AG08395 (cell line): ENCODE measurements at places on chromosomes 12 and 14.
A peak's percentile ranks its signal among the peaks of the same experiment; 100 is the strongest.

GRCh38 chr14:37036669-37037341, 135.6 kb downstream of the SLC25A21 start:
- DNase-seq: peak; percentile 6

DNA sequence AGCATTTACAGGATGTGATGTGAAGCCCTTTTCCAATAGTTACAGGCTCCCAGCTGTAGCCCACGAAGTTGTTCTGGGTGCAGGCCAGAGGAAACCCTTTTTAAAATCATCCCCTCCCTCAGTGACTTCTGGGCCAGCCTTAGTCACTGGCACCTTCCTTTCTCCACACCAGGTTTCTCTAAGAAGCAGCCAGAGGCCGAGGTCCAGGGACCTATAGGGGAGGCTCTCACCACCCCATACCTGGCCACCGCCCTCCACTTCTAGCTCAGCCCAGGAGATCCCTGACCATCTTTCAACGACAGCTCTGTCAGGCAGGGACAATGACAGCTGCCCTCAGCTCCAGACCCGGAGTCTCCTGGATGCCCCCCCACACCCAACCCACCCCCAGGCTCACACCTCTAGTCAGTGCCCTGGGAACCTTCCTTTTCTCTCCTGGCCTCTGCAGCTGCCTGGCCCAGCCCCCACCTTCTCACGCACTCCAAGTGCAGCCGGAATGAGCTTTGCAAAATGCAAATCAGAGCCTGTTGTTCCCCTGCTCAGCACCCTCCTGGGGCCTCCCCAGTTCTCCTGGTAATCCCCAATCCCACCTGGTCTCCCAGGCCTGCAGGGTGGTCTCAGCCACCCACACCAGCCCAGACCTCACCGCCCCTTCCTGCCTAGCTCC, 46.7 kb downstream of the TESC start:
- DNase-seq: no peak

DNA sequence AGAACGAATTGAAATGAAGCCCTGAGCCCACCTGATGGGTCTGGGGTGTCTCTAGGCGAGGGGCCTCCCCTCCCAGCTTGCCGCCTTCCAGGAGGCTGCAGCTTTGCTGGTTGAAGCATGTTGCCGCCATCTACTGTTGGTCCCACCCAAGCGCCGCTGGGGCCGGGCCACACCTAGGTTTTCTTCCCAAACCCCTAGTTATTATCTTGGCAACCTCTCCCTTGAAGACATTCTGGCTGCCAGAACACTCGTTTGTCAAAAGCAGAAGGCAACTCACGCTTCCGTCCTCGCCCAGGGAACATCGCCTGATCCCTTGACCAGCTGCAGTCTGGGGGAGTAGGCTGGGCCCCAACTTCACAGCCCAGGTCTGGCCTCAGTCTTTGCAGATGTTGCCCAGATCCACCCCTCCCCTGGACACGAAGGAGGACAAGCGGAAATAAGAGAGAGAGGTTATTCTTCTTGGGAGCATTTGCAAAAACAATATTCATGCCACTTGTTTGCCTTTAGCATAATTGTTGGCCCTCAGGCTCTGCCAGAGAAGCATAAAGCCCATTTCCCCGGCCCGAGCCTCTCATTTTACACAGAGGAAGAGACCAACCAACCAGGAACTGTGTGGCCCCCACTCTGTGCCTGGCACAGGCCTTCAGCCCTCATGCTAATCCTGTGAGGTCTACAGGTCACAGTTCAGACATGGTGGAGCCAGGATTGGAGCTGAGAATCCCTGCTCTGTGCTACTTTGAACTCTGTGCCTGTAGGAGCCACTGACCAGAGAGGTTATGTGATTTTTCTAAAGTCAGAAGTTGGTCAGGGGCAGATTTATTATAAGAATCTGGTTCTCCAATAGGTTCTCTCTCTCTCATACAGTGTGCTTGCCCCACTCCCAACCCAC, 6.8 kb downstream of the EMP1 start:
- peak; percentile 54 for DNase-seq

- no peak for DNase-seq
Observed at GRCh38 chr12:14261861-14262260, 103.6 kb upstream of the ATF7IP start.

GRCh38 chr12:70823182-70823976, 97.2 kb downstream of the PTPRR start:
- no peak for DNase-seq

DNA sequence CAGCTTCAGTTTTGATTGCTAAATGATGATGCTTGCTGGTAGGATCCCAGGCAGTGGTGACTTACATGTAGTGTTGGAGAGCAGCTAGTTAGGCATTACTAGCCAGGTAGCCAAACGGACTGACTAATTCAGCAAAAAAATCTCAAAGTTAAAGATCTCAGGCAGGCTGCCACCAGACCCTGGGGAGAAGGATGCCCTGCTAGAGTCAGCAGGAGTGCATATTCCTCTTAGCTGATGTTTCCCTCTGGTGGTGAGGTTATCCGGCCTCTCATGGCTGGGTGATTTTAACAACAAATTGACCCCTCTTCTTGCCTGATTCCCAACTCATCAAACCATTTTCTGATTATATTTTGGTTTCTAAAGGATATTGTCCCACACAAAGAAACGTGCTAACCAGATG, 2.8 kb downstream of the EFS start:
- DNase-seq: peak; percentile 35

DNA sequence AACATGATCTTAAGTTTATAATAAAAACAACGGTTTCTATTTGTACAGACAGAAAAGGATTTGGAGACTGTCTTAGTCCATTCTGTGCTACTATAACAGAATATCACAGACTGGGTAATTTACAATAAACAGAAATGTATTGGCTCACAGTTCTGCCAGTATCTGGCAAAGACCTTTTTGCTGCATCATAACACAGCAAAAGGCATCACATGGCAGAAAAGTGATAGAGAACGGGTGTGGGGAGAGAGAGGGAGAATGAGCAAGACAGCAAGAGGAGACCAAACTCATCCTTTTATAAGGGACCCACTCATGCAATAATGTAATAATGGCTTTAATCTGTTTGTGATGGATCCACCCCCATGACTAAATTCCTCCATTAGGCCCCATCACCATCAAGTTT, 17.0 kb upstream of the NUDT4 start:
- DNase-seq: no peak

- DNase-seq: peak; percentile 48
Observed at GRCh38 chr14:90274808-90275457, 18.6 kb downstream of the PSMC1 start.

DNA sequence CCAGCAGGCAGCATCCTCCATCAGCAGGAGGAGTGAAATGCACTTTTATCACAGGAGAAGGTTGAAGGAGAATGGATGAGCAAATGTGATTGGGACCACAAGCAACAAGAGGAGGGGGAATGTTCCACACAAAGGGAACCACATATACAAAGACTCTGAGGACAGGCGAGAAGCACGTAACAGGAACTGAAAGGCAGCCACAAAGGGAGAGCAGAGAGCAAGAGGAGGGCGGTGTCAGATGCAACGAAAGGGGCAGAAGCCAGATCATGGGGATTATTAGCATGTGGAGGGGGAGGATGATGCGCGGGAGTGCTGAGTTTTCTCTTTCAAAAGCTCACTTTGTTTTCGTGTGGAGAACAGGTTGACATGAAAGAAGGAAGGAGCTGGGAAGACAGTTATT, 241.1 kb downstream of the SPTSSA start:
- DNase-seq: no peak

DNA sequence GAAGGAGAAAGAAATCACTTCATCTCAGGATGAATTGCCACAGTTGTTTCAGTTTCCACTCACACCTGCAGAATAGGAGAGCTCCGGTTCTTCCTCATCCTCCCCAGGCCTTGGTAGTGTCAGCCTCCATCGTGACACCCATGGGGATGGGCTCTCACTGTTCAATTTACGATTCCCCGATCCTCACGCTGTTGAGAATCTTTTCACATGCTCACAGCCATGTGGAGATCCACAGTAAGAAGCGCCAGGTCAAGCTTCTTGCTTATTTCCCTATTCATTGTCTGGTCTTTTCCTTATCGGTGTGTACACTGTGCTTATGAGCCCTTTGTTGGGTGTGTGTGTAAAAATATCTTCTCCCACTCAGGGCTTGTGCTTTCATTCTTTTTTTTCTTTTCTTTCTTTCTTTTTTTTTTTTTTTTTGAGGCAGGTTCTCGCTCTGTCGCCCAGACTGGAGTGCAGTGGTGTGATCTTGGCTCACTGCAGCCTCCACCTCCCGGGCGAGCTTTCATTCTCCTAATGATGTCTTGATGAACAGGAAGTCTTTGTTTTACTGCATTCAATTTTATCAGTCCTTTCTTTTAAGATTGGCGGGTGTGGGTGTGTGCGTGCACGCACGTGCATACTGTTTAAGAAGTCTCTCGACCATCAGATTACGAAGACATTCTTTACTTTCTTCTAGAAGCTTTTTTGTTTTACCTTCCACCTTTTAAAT, 21.5 kb downstream of the RIN3 start:
- DNase-seq: no peak

GRCh38 chr12:119692997-119693396, 25.1 kb downstream of the PRKAB1 start:
- DNase-seq: peak; percentile 92

- peak; percentile 56 for DNase-seq
Observed at GRCh38 chr12:1518591-1519516, 75.5 kb downstream of the FBXL14 start.

DNA sequence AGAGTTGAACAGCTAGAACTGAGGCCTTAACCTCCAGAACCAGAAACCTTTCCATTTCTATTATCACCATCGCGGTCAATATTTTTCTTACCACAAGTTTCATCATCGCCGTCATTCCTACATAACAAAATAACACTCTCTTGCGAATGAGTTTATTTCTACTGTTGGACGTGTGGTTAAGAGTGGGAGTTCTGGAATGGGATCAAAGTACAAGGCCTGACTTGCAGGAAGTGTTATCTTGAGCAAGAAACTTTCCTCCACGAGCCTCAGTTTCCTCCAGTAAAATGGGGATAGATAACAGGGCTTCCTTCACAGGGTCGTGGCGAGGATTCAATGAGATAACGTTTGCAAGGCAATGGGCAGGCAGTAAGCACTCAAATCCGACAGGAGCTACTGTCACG, 652 bp downstream of the SART3 start:
- DNase-seq: no peak

DNA sequence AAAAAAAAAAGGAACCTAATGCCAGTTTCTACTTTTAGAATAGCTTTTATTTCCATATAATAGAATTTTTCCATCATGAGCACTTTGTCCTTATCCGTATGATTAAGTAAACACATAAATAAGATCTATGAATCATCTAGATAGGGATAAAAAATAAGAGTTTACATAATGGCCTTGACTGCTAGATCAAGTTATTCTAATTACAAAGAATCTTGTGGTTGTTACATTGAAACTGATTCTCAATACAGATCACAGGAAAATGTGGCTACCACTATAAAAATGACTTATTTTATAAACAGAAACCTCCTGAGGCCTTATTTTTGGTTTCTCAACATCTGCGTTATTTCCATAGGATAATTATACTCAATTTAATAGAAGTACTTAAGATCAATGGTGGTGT, 34.4 kb upstream of the NDUFA12 start:
- DNase-seq: no peak

DNA sequence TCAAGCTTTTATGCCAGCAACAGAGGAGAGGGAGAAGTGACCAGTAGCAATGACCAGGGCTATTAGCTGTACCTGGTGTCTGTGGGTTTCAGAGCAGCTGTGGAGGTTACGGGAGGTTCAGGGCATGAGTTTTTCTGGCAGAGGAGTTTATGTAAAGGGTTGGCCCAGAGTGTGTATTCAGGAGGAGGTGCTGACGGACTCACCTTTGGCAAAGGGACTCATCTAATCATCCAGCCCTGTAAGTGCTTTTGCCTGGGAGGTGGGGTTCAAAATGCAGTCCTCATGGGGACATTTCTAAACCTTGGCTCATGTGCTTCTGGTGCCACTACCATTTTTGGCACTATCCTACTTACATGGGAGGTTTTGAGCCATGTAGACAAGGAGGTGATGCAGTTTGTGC, 95.3 kb downstream of the DAD1 start:
- no peak for DNase-seq

GRCh38 chr14:104146651-104147345, 8.4 kb downstream of the KIF26A start:
- no peak for DNase-seq

GRCh38 chr12:113857371-113857770, 108.8 kb downstream of the RBM19 start:
- no peak for DNase-seq

DNA sequence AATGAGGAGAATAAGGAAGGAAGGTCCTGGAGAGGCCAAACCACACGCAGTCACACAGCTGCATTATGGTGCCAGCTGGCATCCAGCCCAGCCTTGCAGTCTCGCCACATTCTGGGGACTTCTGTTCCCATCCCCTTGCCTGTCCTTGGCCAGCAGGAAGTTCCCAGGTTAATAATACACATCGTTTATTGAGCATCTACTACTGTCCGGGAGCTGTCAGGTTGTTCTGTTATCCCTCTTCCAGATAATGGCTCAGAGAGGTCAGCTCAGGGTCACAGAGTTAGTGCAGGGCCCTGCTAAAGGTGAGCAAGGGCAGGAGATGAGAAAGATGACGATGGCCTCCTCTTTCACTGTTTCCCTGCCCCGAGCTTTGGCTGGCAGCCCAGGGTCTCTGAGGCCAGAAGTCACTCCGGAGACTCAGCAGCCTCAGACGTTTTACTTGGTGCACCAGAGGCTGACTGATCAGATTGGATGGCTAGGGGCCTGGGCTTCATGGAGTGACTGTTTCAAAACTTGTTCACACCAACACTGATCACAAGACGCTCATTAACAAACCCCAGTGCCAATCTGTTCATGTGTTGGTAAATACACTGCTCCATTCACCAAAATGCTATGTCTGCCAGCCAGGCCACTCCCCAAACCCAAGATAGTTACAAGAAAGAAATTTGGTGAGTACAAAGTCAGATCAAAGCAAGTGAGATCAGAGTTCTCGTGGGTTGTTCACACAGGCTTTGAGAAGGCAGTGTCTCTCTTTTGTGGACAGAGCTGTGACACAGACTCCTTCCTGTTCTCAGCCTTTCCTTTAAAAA, 79.2 kb downstream of the B4GALNT3 start:
- DNase-seq: peak; percentile 67

- DNase-seq: peak; percentile 62
Observed at GRCh38 chr14:76500011-76500410, 124.1 kb downstream of the ESRRB start.

- DNase-seq: no peak
Observed at GRCh38 chr12:115312901-115313300, 628.9 kb upstream of the TBX3 start.

DNA sequence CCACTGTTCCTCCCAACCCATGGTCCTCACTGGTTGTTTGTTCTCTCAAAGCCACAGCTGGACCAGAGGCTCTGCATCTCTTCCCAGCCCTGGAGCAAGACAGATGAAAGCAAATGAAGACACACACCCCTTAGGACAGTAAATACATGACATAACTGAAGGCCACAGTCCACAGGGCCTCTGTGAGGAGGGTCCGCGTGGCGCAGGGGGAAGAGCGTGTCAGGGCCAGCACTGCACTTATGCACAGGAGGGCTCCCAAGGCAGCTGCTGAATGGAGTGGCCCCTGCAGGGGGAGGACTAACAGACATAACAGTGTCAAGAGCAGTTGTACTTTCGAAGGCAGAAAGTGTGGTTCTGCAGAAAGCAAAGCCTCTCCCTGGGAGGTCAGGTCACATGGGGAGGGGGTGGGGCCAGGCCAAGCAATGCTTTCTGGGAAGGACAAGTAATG, 79.9 kb downstream of the CHGA start:
- no peak for DNase-seq

- DNase-seq: no peak
Observed at GRCh38 chr14:20714593-20715250, 26.2 kb downstream of the ANG start.
